T-cell (primary cell): ENCODE measurements at places on chromosomes 2 and 18.

- DNase-seq, result no peak
Observed at GRCh38 chr2:33488178-33488690, 11.8 kb downstream of the RASGRP3 start.

DNA sequence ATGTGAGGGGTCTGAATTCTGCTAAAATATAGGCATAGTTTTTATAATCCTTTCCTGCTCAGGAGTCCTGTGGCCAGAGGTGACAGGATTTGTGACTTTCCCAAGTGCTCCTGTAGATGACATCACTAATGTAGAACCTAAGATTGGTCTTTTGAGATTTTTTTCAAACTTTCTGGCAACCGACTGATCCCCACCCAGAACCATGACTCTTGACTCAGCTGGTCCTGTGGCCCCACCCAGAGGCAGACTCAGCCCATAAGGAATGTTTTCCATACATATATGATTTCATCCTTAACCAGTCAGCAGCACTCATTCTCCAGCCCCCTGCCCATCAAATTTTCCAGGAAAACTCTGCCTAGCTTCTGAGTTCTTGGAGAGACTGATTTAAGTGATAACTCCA lies 46.8 kb downstream of the COMMD1 start:
- DNase-seq, result no peak

DNA sequence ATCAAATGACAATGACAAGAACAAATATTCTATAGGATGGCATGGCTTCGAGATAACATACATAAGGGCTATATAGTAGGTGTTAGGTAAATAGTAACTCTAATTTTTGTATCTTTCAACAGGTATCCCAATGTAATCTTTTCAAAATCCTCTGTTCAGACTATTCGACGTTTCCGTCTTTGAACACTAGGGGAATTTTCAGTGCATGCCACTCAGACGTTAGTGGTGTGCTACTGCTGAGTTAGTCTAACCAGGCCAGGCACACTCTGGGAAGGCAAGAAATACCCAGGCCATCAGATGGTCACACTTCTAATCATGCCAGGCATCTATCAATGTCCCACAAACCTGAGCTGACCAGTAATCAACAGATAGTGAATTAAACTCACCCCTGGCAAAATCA lies 14.6 kb upstream of the CREG2 start:
- DNase-seq, result no peak

DNA sequence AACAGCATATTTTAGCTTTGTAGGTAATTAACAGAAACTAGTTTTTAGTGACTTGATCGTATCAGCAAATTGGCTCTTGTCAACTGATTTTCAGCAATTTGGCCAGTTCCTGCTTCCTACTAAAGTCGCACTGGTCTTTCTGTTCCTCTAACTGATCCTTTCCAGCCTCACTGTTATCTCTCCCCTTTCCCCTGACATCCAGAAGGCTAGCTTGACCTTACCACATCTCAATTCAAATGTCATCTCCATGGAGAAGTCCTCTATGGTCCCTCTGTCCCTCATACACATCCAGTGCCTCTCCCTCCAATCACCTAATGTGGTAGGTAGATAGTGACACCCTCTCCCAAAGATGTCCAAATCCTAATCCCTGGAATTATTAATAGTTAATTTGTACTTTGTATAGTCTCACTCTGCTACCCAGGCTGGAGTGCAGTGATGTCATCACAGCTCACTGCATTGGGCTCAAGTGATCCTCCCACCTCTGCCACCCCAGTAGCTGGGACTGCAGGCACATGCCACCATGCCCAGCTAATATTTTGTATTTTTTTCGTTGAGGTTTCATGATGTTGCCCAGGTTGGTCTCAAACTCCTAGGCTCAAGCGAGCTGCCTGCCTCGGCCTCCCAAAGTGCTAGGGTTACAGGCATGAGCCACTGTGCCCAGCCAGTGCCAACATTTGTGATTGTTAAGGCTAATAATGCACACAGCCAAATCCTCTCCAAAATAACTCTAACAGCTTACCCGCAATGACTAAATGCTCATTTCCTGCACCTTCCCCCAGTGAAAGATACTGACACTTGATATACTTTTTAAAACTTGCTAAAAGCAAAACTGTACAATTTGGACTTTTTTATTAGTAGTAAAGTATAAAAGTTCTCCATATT lies 16.9 kb downstream of the PSTPIP2 start:
- DNase-seq, result peak; percentile 7

- no peak for DNase-seq
Observed at GRCh38 chr2:215775106-215775505, 238.2 kb downstream of the MREG start.

DNA sequence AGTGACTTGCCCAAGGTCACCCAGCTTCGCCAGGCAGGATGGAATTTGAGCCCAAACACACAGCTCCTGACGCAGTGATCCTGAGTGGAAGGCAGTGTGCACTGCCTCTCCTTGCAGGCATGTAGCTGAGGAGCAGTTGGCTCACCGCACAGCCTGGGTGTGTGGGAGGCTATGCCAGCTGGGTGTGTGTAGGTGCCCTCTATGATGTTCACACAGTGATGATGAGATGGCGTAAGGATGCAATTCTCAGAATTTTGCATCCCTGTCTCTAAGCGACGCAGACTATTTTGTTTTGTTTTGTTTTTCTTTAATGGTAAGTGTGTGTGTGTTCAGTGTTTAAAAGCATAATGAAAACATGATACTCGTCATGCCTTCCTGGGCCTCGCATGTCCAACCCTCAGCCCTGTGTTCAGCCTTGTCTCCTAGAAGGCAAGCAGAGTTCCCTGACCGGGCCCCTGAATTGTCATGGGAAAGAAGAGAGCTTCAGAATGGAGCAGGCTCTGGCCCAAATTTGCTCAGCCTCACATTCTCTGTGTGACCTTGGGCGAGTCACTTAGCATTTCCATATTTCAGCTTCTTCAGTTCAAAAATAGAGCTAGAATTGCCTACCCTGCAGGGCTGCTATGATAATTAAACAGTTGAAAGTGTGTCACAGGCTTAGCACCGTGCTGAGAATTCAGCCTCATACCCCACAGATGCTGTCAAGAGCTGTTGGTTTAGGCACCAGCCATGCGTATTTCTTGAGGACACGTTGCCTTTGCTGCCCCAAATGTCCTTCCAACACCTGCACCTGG lies 603.6 kb upstream of the RAB6C start:
- no peak for DNase-seq

DNA sequence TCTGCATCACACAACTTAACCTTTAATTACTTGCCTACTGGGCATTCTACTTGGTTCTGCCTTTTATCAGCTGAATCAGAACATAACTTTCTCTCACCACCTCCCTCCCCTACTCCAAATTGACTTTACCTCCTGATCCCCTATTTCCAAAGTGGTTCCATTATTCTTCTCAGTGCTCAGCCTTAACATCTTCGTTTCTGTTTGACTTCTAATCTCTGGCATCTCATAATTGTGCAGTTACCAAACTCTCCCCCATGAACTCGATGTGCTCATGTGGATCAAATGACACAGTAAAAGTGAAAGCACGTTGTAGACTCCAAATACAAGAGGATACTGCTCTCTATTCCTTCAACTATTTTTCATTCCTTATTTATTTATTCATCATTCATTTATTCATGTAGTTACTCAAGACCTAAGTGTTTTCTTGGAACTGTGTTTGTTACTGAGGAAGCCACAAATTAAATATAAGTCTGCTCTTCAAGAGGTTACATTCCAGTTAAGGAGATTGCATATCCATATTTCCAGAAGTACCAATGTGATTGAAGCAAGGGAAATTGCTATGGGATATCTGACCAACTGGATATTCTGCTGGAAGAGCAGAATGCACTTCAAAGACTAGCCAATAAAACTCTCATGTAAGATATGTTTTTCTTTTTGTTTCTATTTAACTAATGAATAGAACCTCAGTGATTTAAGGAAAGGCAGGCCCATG lies 158.8 kb downstream of the TMEFF2 start:
- DNase-seq, result no peak
